ENCODE measurements at places on chromosomes 1 and 21.

GRCh38 chr1:236156512-236157208, 14.3 kb downstream of the GPR137B start:
- peak; percentile 28 for DNase-seq

GRCh38 chr21:41634211-41634694, 126.3 kb upstream of the TMPRSS2 start:
- no peak for DNase-seq

GRCh38 chr1:167446966-167447365, 71.4 kb downstream of the CD247 start:
- no peak for DNase-seq

DNA sequence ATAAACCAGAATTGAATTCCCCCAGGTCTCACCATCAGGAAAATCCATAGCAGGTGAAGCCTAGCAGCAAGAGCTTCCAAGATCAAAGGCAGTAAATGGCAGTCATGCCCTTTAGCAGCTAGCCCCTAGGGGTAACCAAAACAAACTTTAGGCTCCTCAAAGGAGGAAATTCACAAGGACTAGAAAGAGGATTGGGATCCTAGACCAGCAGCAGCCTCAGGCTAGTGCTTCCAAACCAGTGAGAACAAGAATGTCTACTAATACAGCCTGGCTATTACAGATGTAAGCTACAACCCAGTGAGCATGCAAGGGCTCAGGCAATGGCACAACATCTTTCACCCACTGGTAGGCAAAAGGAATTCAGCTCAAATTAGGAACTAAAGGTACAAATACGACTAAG, 11.1 kb upstream of the RIMKLA start:
- DNase-seq = no peak

DNA sequence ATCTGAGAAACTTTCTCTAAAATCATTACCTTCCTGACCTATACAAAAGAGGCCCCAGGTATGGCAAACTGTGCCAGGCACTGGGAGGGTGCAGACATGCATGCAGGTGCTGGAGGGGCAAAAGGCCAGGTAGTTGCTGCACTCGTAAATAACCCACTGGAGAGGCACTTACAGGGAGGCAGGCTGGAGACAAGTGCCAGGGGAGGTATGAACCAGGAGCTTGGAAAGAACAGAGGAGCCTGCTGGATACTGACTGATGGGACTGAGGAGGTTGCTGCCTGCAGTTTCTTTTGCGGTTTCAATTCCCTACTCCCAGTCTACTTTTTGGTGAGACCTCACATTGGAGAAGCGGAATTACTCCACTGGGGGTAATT, 113.9 kb downstream of the DSCAM start:
- no peak for DNase-seq

DNA sequence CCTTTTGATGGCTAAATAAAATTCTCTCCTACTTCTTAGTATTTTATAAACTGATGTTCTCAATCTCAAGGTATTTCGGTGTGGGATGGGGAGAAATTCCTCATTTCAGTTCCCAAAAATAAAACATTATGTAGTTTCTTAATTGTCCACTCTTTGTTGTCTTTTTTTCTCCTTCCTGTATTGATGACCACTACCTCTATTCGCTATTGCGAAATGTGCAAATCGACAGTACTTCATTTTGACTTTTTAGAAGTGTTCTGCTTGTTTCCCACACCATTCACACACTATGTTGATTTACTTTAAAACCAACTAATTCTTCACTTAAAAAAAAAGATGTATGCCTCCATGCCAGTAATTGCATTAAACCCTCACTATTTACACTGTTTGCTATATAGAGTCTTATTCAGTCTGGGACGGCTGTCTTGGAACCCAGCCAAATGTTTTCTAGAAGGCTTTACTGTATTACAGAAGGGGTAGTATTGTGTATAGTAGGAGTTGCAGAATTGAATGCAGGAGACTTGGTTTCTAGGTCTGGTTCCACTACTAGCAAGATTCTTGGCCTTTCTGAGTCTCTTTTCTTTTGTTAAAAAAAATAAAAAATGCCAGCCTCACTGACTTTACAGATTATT, 5.6 kb downstream of the RNF2 start:
- no peak for DNase-seq

DNA sequence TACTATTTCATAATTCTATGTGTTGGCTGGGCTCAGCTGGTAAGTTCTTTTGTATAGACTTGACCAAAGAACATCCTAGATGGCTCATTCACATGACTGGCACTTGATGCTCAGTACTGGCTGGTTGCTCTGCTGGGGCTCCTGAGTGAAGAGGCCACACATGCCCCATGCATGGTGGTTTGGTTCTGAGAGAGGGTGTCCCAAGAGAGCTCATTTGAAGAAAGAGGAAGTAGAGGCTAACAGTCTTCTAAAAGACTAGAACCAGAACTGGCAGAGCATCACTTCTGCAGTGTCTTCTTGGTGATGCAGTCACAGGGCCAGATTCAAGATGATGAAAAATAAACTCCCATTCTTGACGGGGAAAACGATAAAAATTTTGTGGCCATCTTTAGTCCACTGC, 5.2 kb upstream of the BACH1 start:
- peak; percentile 41 for DNase-seq

DNA sequence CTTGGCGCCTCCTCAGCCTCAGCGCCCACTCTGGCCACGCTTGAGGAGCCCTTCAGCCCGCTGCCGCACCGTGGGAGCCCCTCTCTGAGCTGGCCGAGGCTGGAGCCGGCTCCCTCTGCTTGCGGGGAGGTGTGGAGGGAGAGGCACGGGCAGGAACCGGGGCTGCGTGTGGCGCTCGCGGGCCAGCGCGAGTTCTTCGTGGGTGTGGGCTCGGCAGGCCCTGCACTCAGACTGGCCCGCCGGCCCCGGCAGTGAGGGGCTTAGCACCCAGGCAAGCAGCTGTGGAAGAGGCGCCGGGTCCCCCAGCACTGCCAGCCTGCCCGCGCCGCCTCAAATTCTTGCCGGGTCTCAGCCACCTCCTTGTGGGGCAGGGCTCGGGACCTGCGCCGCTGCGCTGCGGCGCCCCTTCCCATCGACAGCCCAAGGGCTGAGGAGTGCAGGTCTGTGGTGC, 61.4 kb downstream of the SLC16A1 start:
- no peak for DNase-seq

DNA sequence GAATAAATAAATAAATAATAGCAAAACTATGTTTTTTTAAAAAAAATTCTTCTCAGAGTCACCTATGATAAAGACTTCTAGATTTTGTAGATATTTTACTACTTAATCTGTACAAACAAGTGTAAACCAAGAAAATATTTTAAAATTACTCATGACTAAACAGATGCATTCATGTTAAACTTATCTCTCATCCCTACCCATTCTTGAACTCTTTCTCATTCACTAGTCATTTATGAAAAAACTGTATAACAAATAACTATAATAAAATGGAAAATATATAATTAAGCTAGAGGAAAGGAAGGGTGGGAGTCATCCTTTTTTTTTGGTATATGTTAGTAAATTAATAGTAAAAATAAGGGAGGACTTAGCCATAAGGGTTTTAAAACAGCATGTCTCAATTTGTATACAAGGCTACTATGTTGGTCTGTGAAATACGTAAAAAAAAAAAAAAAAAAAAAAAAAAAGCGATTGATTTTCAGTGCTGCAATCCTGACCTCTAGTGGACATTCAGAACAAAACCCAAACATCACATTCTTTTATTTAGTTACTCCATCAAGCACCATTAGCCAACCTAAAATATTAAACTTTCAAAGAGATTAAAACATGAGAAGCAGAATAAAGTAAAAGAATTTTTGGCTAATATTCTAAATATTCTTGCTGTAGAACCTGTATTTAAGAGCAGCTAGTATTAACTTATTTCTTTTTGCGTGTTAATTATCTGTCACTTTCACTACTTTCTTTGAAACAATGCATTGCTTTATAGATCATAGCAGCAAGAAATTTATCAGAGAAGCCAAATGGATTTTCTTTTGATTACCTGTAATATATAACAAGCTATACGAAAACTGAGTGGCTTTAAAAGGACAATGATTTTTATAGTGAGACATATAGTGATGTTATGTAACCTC, 255.8 kb upstream of the CACYBP start:
- DNase-seq = no peak

DNA sequence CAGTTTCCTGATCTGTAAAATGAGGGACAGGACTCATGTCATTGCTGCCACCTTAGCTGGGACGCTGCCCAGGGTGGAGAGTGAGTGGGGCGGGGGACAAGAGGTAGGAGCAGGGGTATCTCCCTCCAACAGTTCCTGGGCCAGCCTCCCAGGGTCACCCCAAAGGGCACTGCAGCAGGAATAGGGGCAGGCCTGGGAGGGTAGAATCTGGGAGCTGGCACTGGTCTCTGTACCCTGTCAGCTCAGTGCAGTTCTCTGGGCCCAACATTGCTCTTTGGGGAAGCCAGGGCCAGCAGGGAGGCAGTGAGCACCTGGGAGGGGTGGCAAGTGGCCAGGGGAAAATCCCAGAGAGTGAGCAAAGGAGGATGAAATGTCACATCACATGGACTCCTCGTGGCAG, 55.8 kb downstream of the ELK4 start:
- DNase-seq = no peak

- DNase-seq = no peak
Measured at GRCh38 chr1:183864611-183865010, 59.7 kb downstream of the RGL1 start.

Measured in memory B cell (primary cell).